ENCODE measurements at places on chromosomes 1 and 21. TPM values are rescaled to one million over a fixed set of nuclear protein-coding genes. Genes with fewer than 3 reads are reported as not detected.

The RNU1-4 gene
- 820 TPM for total RNA-seq

The TLCD4 gene
- 0.32 TPM for total RNA-seq

The LCE1C gene
- not detected for total RNA-seq

The VANGL2 gene
- 0.40 TPM for total RNA-seq

The CD1D gene
- total RNA-seq: not detected

The CCDC181 gene
- not detected for total RNA-seq

The PLA2G4A gene
- not detected for total RNA-seq

The LCE3E gene
- total RNA-seq: not detected

The RBP7 gene
- not detected for total RNA-seq

The RNASEL gene
- 3.7 TPM for total RNA-seq

The MFSD2A gene
- total RNA-seq: 19.3 TPM

The LCE2A gene
- not detected for total RNA-seq

The MPZ gene
- total RNA-seq: 3.3 TPM

The FH gene
- 95.2 TPM for total RNA-seq

The DNALI1 gene
- not detected for total RNA-seq

The KCNH1 gene
- not detected for total RNA-seq

Data from activated CD8-positive, alpha-beta T cell treated with anti-CD3 and anti-CD28 coated beads for 36 hours (primary cell).